ENCODE measurements at places on chromosomes 1 and 21.

GRCh38 chr21:32520875-32521735 lies 64.2 kb downstream of the TCP10L start:
- DNase-seq = peak; percentile 46

DNA sequence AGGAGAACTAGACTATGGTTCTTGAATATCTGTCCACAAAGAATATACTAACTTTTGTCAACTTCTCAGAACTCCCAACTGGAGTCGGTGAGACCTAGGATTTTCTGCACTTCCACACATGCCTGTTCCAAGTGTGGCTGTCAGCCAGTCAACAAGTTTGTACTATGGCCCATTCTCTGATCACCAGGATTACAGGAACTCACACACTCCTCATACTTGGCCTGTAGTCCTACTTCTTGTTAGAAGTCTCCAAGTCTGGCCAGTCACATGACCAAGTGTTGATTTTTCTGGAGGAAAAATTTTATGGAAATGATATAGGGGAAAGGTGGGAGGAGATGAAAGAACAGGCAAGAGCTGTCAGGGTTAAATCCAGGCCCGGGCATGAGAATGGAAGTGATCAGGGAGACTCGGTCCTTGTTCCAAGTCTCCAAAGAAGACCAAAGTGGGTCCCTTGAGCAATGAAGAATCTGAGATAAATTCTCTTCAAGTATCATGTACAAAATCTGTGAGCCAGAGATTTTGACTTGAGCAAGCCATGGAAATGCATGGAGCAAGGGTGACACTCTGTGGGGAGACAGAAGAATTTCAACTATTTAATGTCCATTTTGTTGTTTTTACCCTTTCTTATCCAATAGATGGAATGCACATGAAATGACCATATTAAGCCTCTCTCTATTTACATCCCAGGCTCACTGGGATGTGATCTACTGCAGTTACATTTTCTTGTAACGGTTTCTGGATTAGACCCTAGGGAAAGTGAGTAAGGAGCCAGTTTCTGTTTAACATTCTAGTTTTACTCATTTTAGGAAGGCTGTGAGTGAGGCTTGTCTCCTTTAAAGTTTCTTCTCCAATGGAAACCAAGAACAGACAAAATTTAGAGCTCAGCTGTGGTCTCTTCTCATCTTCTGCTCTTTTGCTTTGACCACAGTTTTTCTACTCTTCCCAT lies 320.9 kb downstream of the ASTN1 start:
- peak; percentile 2 for DNase-seq

- DNase-seq = no peak
Observed at GRCh38 chr1:237470712-237471338, 419.9 kb downstream of the ZP4 start.

DNA sequence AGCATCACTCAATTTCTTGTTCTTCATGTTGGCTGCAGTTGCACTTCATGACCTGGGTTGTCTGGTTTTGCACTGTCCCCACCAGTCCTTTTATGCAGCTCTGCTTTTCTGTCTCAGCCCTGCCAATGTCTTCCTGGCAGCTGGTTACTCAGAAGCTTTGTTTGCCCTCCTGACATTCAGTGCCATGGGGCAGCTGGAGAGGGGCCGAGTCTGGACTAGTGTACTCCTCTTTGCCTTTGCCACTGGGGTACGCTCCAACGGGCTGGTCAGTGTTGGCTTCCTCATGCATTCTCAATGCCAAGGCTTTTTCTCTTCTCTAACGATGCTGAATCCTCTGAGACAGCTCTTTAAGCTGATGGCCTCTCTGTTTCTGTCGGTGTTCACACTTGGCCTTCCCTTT lies 6.6 kb downstream of the PIGV start:
- peak; percentile 36 for DNase-seq

DNA sequence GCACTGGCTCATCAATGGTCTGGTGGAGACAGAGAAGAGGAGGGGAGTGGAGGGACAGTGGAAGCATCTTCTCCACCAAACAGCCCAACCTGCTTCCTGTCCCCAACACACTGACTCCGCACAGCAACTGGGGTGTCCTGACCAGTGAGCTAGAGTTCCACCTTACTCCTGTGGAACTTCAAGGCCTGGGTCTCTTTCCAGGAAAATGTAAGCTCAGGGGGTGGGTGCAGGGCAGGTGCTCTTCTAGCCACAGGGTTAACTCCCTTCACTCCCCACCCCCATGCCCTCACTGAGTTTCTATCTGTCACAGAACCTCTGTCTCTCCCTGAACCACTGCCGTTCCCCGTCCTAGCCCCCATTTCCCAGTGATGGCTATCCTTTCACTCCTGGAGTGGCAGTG lies 876 bp downstream of the MOB3C start:
- no peak for DNase-seq

DNA sequence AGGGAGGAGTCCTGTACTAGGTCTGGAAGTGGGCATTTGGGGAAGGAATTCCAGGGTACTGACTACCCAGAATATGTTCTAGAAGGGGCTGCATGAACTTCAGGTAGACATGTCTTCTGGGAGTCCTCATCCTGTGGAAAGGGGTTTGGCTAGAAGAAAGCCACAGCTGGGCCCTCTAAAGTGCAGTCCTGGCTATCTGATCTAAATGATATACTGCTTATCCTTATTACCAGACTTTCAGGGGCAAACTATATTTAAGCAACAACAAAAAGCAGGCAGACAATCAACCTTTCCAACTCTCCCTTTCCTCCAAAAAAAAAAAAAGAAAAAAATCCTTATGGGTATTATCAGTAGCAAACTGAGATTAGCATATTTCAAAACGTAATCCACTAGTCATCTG lies 29.8 kb upstream of the GFI1 start:
- DNase-seq = no peak

DNA sequence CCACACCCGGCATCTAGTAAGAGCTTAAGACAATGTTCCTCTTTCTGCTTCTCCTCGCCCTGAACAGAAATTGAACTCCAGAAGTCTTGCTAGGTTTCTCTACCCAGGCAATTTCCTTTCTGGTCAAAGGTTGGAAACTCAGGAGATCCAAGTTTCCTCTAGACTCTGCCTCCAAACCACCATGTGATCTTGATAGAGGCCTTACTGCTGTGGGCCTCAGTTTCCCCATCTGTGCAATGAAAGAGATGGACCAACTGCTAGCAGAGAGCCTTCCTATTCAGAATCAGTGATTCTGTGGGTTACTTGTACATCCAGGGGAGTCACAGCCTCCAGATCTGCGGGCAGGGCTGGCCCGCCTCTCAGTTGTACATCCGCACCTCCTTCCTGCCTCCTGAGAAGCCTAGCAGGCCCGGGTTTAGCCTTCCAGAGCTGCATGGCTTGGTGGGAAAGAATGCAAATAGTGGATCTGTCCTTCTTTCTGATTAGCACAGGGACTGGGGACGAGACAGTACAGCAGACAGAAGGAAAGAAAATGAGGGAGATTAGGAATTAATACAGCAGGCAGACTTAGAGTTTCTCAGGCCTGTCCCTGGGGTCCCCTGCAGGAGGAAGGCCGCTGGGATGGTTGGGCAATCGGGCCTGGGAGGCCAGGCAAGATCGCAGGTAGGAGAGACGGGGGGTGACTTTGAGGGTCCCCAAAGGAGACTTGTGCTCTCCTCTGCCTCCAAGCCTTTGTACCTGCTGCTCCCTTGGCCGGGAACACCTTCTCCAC lies 83.9 kb downstream of the PAX7 start:
- DNase-seq = no peak

DNA sequence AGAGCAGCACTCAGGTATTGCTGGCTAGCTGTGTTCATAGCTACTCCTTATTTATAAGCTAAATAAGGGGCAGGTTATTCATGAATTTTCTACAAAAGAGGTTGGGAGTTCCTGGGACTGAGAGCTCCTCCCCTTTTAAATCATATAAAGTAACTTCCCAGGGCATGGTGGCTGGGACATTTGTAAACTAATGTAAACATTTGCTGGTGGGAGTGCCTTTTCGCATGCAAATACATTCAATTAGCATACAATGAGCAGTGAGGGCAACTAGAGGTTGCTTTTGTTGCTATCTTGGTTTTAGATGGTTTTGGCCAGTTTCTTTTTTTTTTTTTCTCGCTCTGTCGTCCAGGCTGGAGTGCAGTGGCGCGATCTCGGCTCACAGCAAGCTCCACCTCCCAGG lies 43.4 kb downstream of the GNPAT start:
- DNase-seq = no peak

- DNase-seq = no peak
Observed at GRCh38 chr1:200306944-200307754, 102.7 kb downstream of the ZNF281 start.

GRCh38 chr1:211939876-211940468 lies 95.4 kb downstream of the INTS7 start:
- DNase-seq = no peak

GRCh38 chr1:52707927-52708655 lies 9.9 kb upstream of the COA7 start:
- no peak for DNase-seq

- DNase-seq = no peak
Observed at GRCh38 chr1:167476061-167476460, 42.3 kb downstream of the CD247 start.

- peak; percentile 10 for DNase-seq
Observed at GRCh38 chr1:37945743-37946702, 830 bp downstream of the INPP5B start.

DNA sequence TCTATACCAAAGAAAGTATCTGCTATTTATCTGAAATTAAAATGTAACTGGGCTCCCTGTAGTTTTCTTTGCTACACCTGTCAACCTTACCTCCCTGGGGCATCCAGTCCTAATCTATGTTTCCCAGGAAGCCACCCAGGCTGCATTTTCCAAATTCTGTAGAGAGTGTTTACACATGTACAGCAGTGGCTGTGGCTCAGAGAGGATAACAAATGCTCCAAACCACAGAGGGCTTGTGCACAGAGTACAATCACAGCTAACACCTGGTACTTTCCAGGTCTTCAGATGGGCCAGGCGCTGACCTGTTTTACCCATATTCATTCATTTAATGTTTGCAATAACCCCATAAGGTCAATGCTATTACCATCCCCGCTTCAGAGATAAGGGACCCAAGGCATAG lies 146.5 kb upstream of the TNR start:
- no peak for DNase-seq

DNA sequence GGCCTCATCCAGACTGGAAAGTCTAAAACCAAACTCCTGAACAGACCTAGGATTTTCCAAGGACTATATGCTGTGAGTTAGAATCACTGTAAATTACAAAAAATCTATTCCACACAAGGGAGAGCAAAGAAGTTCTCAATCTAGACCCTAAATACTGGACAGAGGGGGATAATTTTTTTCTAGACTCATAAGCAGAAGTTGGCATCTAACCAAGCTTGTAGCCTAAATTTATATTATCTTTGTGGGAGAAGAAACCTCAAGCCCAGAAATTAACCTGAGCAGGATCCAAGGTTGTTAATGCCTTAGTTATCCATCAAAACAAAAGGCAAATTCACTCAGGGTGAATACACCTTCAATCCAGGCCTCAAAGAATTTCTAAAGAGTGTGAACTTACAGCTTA lies 290.2 kb downstream of the SMYD3 start:
- no peak for DNase-seq

DNA sequence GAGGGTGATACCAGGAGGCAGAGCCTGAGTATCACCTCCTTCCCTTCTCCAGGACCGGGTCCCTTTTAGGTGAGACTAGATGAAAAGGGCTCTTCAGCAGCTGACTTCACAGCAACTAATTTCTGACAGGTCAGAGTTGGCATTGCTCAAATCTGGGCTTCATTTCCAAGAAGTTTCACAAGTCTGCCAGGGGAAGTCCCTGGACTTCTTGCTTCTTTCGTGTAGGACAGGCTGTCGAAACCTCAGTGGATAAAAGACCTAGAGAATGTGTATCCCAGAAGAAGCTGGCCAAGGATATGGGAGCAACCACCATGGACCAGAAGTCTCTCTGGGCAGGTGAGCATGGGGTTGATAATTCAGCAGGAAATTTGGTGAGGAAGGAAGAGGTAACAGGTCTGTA lies at the start of gene CHI3L2:
Gene CHI3L2, plus strand, starts transcription at position 280 of the 400 bp plus-strand sequence. Its CDS starts 17 bp downstream, at position 297.
- DNase-seq = no peak

GRCh38 chr1:18400347-18401102 lies 80.2 kb upstream of the KLHDC7A start:
- no peak for DNase-seq

GRCh38 chr1:17635276-17635675 lies 95.8 kb downstream of the ARHGEF10L start:
- DNase-seq = no peak

DNA sequence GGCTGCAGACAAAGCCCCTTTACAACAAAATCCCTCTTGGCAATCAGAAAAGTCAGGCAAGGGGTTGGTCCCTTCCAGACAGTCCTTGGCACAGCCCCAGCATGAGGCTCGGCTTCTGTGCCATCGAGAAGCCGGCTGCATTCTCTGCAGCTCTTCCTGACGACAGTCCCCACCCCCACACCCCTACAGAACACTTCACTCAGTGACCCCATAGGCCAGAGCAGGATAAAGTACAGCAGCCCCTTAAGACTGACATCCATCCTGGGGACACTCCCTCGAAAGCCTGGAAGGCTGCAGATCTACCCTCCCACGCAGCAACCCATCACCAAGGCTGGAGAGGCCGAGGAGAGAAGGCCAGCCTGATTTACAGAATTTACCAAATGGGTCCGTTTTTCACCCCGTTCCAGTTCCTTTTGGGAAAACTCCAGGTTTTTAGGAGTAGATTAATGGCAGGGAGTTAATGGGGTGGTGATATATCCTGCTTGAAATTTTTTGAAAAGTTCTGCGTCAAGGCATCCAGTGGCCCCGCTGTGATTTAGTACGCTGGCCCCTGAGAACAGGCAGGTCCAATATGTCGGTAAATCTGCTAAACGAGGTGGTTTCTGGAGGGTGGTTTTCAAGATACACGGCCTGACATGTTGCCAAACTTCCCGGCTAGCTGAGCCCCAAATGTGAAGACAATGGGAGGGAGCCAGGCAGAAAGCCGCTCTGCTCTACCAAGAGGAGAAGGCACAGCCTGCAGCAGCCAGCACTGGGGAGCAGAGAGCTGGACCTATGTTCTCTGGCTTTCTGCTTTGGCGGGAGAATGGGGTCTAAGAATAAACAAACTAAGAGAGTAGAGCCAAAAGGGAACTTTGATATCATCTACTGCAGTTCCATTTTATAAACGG lies 81.7 kb downstream of the SSBP3 start:
- DNase-seq = no peak

DNA sequence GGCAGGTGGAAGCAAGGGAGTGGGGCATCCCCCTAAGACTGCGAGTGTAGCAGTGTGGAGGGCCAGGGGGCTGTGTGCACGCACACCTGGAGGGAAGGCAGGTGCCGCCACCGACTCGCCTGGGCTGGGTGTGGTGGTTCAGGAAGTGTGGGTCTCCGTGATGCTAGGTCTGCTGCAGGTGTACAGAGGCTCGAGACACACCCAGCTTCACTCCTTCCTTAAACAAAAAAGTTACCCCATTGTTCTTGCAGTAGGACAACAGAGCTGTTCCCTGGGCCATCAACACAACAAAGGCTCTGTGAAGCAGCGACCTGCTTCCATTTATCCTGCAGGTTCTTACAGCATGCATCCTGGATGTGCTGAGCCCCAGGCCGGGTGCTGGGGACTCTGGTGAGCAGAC lies 100.4 kb upstream of the TMEM51 start:
- no peak for DNase-seq

GRCh38 chr1:198764748-198765147 lies 125.9 kb downstream of the PTPRC start:
- no peak for DNase-seq

GRCh38 chr1:22625262-22625925 lies 11.0 kb upstream of the C1QA start:
- no peak for DNase-seq
